ENCODE measurements at places on chromosomes 4 and X.

DNA sequence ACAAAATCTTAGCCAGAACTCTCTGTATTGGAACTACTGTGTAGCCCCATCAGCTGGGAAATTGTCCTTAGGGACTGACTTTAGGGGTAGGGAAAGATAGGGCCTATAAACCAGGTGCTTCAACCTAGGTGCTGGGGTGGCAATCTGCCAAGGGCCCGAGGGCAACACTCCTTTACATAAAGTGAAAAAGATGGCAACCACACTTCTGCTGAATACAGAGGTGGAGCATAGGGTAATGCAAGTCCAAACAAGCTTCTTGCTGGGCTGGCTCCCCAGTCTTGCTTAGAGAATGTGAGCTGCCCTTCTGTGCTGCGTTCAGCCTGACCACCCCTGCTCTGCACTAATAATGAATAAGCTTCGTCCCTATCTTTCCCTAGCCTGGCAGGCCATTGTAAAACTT lies 9.8 kb downstream of the ZBTB33 start:
- DNase-seq, result no peak

GRCh38 chrX:39893417-39894338 lies 204.1 kb downstream of the BCOR start:
- no peak for DNase-seq

GRCh38 chrX:69501429-69501828 lies 2.7 kb upstream of the NALF2 start:
- DNase-seq, result peak; percentile 2

- no peak for DNase-seq
Observed at GRCh38 chr4:29549342-29549741, 1170.8 kb upstream of the PCDH7 start.

DNA sequence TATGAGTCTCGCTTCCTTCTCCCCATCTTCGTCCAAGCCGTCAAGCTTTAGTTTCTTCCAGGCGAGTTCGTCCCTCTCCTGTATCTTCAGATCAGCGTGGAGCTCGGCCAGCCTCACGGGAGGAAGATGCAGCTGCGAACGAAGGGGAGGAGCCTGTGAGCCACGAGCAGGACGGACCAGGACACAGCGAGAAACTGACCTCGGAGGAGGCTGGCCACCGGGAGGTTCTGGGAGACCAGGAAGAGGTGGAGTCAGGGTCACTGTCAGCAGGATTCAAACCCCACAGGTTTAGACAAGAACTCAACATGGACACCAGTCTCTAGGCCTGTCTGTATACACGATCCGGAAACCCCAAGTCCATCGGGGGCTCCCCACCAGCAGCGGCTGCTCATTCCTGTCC lies 7.3 kb downstream of the LRPAP1 start:
- DNase-seq, result no peak

- no peak for DNase-seq
Observed at GRCh38 chrX:7201496-7201895, 53.5 kb upstream of the PUDP start.

- no peak for DNase-seq
Observed at GRCh38 chr4:138927072-138927471, 88.5 kb upstream of the NOCT start.

DNA sequence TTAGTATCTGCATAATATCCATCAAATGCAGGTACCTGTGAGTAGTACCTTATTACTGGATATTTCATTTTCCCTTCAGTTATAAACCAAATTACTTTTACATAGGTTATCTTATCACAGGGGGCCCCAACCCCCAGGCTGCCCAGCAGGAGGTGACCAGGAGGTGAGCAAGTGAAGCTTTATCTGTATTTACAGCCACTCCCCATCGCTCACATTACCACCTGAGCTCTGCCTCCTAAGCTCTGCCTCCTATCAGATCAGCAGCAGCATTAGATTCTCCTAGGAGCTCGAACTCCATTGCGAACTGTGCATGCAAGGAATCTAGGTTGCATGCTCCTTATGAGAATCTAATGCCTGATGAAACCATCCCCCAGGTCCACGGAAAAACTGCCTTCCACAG lies 6.3 kb downstream of the PRSS12 start:
- no peak for DNase-seq

GRCh38 chr4:56698329-56698728 lies 17.2 kb upstream of the HOPX start:
- no peak for DNase-seq

DNA sequence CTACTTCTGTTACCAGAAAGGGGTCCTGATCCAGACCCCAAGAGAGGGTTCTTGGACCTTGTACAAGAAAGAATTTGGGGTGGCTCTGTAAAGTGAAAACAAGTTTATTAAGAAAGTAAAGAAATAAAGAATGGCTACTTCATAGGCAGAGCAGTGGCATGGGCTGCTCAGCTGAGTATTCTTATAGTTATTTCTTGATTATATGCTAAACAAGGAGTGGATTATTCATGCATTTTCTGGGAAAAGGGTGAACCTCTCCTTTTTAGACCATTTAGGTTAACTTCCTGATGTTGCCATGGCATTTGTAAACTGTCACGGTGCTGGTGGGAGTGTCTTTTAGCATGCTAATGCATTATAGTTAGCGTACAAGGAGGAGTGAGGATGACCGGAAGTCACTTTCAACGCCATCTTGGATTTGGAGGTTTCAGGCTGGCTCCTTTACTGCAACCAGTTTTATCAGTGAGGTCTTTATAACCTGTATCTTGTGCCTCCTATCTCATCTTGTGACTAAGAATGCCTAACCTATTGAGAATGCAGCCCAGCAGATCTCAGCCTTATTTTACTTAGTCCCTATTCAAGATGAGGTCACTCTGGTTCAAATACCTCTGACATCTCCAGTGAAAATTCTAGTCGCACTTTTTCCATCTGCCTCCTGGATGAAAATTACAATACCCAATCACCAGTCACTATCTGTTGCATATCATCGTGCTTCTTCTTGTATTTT lies 15.5 kb upstream of the TDO2 start:
- DNase-seq, result no peak

DNA sequence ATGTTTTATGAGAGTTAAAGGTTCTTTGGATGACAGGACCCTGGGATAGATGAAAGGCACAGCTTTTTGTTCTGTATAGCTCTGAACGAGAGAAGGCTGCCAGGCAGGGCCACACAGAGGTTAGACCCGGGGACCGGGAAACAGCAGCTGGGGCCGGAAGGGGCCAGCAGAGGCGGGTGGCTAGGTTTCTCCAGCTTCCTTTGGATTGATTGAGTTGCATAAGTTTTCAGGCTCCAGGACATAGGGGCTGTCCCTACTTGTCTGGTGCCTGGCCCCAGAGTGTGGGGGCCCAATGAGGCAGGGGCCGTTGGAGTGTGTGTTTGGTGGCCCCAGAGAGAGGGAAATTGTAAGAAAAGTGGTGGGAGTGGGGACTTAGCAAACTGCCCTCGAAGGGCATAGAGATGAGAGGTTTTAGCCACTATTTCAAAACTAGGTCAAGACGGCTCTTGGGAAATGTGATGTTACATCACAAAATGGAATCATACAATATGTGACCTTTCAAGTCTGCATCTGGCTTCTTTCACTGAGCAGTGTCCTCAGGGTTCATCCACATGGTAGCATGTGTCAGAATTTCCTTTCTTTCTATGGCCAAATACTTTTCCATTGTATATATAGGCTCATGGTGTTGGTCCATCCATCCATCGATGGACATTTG lies 3.7 kb downstream of the ZFP92 start:
- DNase-seq, result no peak

- no peak for DNase-seq
Observed at GRCh38 chr4:169987327-169988228, 38.6 kb downstream of the MFAP3L start.

GRCh38 chrX:107630031-107630689 lies 1.9 kb downstream of the PRPS1 start:
- no peak for DNase-seq

GRCh38 chr4:158193171-158193749 lies 17.0 kb upstream of the TMEM144 start:
- peak; percentile 85 for DNase-seq

DNA sequence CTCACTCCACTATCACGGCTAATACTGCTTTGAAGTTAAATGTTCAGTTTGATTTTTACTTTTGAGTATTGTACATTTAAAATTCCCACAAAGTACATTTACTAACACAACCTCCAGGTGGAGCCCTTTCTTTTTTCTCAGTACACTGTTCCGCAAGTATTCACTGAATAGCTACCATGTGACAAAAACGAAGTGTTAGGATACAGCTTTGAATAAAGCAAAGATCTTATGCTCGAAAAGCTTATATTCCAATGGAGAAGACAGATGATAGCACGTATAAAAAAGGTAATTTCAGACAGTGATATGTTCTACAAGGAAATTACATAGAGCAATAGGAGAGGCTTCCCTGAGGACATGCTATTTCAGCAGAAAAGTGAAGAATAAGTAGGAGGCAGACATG lies 60.7 kb upstream of the ABCG2 start:
- DNase-seq, result peak; percentile 70

DNA sequence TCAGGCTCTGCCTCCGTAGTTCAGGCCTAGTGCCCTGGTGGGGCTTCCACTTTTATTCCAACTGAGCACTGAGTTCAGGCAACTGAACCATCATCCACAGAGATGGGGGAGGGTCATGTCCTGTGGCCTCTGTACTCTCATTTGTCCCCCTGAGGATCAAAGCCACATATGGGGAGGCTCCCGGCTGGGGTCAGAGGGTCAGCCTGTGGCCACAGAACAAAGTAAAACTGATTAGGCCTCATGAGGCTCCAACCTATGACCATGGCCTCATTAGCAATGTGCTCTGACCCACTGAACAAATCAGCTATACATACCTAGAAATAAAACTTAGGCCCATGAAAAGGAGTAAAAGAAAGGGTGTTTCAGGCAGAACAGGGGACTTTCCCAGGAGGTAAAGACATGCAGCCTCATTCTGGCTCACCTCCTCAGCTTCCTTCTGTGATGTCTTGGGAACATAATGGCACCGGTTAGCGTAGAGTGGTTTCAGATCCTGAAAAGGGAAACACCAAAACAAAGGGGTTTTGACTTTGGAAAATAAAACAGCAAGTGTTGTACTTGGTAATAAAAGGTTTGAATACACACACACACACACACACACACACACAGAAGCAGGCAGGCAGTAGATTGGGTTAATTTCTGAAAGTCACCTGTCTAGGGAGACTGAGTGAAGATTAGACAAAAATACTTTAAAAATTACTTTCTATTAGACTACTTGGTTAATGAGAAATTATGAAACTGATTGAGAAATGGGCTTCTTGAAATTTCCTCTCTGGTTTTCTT lies 24.3 kb downstream of the TMEM255A start:
- no peak for DNase-seq

GRCh38 chrX:130083656-130084382 lies 26.5 kb downstream of the ELF4 start:
- no peak for DNase-seq

DNA sequence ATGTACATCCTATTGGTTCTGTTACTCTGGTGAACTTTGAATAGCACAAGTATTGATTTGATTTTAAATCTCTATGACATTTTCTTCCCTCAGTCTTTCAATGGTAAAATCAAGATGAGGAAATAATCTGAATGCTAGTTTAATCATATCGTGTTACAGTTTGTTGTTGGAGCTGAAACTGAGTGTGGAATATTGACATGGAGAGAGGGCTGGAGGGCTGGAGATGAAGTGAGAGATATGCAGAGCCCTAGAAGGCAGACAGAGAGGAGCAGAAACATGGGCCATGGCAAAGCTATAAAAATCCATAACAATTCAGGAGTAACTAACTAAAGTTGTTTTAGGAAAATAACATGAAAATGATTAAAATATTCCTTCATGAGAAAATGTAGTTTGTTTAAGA lies 141.1 kb downstream of the BANK1 start:
- no peak for DNase-seq

DNA sequence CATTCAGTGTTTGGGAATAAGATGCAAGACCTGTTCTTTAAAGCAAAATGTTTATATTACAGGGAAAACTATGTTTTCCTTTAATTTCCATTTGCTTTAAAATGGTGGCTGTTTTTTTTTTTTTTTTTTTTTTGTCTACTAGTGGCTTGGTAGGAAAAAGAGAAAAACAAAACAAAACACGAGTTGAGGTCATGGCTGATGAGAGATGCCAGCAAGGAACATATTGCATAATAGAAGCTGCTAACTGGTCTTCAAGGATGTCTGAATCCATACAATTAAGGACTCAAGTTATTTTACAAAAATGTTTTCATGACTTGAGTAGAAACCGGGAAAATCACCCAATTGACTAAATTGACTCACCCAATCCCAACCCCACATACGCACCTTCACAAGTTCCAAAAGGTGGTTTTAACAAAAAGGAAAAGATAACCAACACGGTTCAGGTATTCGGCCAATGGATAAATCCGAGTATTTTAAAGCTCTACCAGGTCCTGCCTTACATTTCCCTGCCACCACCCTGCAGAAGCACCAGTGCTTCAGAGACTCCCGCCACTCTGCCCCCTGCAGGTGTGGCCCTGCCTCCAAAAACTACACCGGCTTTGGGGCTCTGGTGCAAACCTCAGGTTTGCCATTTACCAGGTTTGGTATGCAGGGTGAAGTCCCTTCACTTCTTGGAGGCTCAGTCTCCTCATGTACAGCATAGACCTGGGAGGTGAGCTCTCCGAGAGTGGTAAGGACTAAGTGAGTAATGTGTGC lies 27.1 kb downstream of the PIR start:
- DNase-seq, result no peak

DNA sequence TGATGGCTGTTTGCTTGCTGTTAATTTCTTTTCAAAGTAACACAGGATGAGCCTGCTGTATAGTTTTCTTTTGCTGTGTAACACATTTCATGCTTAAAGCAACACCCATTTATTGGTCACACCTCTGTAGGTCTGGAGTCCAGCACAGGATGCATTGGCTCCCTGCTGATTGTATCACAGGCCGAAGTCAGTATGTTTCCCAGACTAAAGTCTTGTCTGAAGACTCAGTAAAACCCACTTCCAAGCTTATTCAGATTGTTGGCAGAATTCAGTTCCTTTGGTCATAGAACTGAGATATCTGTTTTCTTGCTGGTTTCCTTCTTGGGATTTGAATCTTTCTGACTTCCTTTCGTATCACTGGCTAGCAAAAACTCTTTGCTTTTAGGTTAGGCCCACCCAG lies 54.3 kb downstream of the LRP2BP start:
- DNase-seq, result no peak

DNA sequence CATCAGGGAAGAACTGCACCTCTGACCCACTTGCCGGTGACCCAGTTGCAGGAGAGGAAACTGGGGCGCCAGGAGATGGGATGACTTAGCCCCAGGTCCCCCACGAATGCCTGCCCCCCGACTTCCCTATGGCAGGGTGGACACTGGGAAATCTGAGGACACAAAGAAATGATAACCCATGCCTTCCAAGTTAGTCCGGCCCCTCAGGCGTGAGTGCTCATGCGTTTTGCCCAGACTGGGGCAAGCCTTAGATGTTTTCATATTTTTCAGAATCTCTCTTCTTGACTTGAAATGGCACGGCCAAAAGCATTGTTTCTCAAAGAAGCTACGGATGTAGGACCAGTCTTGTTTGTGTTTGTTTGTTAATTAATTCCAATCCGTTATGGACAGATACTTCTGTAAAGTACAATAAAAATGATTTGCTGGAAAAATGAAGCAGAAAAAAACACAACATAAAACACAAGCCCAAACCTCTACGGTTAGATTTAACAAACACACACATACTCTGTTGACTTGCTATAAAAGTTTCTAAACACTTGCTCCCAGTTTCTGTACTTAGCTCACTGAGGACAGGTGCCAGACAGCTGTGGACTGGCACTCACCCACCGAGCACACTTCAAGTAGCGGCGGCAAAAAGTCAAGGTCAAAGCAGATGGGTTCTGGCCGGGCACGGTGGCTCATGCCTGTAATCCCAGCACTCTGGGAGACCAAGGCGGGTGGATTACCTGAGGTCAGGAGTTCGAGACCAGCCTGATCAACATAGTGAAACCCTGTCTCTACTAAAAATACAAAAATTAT lies 341.5 kb downstream of the BCOR start:
- no peak for DNase-seq

- no peak for DNase-seq
Observed at GRCh38 chr4:183399126-183399522, 45.3 kb upstream of the CDKN2AIP start.
